ENCODE measurements at places on chromosomes 3 and 15. TPM values are rescaled to one million over a fixed set of nuclear protein-coding genes. Genes with fewer than 3 reads are reported as not detected.

DNA sequence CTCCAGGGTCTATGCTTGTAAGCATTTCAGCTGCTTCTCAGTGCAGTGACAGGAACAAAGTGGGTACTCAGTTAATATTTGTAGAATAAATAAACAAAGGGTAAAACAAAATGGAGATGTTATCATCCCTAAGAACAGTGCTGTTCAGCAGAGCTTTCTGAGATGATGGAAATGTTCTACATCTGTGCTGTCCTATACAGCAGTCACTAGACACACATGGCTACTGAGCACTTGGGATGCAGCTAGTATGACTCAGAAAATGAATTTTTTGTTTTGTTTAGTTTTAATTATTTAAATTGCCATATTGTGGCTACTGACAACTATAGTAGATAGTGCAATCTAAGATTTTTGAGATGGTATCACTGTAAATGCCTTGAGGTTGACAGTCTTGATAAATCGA, 283.8 kb upstream of the ADAMTS9 start:
- DNase-seq = no peak

- DNase-seq = no peak
Measured at GRCh38 chr3:161117646-161118045, 12.5 kb upstream of the B3GALNT1 start.

GRCh38 chr15:31857194-31857593, 173.1 kb upstream of the CHRNA7 start:
- no peak for DNase-seq

DNA sequence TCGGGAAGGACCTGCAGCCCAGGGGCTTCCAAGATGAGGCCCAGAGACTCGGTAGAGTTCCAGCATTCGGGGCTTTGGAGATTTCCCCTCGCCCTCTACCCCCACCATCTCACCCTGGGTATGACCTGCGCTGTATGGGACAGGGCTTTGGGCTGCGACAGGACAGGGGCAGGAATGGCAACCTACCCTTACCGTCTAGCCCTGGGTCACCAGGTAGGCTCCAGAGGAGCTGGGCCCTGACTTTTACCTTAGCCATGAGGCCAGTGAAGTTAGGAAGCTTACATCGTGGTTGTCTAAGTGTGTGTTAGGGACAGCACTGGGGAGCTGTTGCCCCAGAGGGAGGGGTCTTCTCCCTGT, 683 bp downstream of the PPM1M start:
- DNase-seq = no peak

DNA sequence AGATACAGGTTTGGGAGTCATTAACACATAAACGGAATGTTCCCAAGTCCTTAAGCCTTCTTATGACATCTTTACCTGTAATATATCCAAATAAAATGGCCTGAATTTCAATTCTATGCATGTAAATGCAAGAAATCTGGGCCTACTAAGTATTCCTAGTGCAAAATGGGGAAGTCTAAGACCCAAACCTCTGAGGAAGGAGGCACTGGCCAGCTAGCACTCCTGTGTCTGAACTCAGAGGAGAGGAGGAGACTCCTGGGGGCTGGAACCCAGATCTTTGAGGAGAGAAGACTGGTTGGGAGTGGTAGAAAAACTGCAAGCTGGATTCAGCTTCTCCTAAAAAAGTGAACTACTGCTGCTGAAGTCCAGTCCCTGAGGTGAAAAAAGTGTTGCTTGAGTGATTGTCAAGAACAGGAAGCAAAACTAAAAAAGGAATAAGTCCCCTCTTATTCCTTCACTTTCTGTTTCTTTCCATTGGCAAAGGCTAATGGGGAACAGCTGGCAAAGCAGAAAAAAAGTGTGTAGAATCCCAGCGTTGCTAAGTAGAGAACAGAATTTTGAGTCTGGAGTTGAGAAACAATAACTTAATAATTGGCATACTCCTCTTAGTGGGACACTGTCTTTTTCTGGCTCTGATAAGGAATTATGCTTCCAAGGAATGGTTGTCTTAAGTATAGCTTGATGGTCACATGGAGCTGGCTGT, 54.8 kb upstream of the ATP2C1 start:
- no peak for DNase-seq

DNA sequence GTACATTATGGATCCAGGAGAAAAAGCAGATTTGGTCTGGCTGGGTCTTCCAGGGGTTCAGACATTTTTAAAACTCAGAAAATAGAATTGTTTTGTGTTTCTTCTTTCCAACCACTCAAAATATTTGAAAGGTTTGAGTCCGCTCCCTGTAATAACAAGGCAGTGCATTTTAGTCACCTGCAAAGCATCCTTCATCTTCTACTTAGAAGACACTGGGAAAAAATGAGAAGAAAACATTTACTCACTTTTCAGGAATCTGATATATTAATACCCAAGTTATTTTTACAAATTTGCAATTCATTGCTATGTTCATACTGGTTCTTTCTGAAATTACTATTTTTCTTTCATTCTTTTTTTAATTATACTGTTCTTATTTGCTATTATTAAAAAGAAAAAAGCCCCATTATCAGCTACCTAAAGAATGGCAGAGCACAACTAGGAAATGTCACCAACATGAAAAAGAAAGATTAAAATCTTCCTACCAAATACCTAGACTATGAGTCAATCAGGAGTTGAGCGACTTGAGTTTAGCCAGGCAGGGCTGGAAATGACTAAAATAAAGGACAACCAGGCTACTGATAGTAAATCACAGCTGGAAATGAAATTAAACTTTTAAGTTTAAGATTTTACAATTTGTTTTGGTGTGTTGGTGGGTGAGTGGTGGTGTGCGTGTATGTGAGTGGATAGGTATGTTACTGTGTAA, 280.3 kb upstream of the THBS1 start:
- no peak for DNase-seq

EXD1 gene
- 0.06 TPM for polyA plus RNA-seq

ESYT3 gene
- polyA plus RNA-seq = 20.7 TPM

SENP8 gene
- 5.9 TPM for polyA plus RNA-seq

CYP1A2 gene
- polyA plus RNA-seq = 0.10 TPM

CLK3 gene
- 46.0 TPM for polyA plus RNA-seq

GCNT3 gene
- polyA plus RNA-seq = 0.23 TPM

TRPC1 gene
- 7.3 TPM for polyA plus RNA-seq

Data from forelimb muscle (tissue), 1 donor.